ENCODE measurements at places on chromosomes 3 and 15.

- DNase-seq: no peak
Measured at GRCh38 chr15:54640873-54641272, 555.9 kb downstream of the RSL24D1 start.

- no peak for DNase-seq
Measured at GRCh38 chr3:167318996-167319615, 61.0 kb downstream of the ZBBX start.

DNA sequence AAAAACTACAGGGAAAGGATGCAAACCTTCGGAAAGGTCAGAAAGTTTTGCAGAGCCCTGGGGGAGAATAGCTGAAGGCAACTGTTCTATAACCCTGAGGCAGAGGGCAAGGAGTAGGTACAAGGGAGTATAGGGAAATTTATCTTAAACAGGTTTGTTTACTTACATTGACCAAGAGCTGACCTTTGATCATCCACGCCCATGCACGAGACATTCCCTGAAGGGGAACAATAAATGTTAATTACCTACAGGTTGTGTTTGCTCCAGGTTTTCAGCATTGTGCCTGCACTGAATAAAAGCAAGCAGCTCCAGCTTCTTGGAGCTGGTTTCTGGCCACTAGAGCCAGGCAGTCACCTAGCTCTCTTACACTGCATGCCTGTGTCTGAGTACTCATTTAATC is 524.5 kb upstream of the TGFBR2 start:
- DNase-seq: no peak

GRCh38 chr3:157542711-157543500 is 39.7 kb upstream of the VEPH1 start:
- no peak for DNase-seq

GRCh38 chr15:93250209-93250608 is 161.2 kb upstream of the RGMA start:
- no peak for DNase-seq

GRCh38 chr3:113556316-113556945 is 24.1 kb downstream of the SIDT1 start:
- DNase-seq: no peak

DNA sequence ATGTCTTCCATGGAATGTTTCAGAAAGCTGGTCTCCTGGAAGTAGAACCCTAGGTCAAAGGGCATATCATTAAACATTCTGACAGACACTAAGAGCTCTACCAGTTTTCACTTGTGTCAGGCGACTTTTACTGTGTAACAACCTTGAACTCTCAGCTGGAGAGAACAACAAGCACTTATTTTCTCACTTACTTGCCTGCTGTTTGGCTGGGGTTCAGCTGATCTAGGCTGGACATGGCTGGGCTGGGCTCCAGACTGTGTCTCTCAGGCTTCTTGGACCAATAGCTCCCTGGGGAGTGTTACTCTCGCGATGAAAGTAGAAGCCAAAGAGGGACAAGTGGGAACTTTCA is 527.3 kb downstream of the SHQ1 start:
- DNase-seq: no peak

GRCh38 chr15:38147246-38147645 is 105.4 kb upstream of the SPRED1 start:
- DNase-seq: no peak

DNA sequence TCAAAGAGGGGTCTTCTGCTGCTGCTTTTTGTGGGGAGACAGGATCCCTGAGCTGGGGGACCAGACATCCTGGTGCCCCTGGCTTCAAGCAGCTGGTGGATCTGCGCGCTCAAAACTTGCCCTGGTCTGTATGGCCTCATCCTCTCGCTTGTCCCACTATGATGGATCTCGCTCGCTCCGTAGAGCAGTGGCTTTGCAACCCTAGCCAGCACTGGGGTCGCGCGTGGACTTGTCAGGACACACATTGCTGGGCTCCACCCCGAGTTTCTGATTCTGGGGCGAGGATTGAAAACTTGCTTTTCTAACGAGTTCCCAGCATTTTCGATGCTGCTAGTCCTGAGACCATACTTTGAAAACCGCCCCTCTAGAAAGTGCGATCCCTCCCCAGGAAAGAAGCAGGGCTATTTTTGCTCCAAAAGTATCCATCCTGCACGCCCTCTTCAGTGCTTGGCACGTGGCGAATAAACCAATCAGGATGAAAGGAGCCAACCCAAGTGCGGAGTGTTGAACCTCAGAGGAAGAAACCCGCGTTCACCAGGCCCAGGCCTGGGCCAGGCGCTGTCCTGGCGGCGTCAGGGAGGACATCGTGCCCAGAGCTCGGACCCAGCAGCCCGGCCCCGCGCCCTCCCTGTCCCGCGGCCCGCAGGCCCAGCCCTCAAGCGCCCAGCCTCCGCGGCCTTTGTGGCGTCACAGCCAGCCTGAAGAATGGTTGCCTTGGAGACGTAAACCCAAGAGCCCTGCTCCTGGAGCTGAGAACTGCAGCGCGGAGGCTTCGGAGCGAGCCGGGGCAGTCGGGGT is at the start of gene CFAP100:
TSS of gene CFAP100 (plus strand) at position 731 of the 798 bp plus-strand sequence. CDS start 1,092 bp downstream, outside the sequence.
- no peak for DNase-seq

Data from non-pigmented ciliary epithelial cell (primary cell).